CD4-positive, CD25-positive, alpha-beta regulatory T cell (primary cell): ENCODE measurements at places on chromosomes 4 and X. TPM values are rescaled to one million over a fixed set of nuclear protein-coding genes. Genes with fewer than 3 reads are reported as not detected.

DNA sequence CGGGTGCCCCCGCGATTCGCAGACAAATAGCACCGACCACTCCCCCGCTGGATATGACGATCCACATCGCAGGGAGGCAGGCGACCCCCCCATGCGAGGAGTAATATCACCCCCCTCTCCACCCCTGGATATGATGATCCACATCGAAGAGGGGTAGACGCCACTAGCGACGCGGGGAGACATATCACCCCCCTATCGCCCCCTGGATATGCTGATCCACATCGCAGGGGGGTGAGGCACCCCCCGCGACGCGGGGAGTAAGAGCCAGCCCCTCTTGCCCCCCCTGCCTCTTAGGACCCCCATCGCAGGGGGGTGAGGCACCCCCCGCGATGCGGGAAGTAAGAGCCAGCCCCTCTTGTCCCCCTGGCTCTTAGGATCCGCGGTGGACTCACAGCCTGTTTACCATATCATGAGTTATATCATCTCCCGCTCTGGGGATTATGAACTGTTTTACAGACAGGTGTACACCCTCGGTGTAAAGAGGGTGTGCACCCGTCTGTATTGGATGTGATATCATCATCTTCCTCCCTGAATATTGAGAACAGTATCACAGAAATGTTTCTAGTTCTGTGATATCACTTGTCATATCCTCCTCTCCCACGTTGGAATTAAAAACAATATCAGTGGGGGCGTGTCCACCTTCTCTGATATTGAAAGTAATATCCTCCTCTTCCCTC is 22.7 kb upstream of the DRD5 start:
- DNase-seq = no peak
- no peaks in the 10 kb centered on the region for H3K36me3 ChIP-seq
- H3K27ac ChIP-seq = no peak overlapping the region

GRCh38 chrX:38837389-38837788 is 36.1 kb downstream of the MID1IP1 start:
- DNase-seq = no peak
- H3K4me3 ChIP-seq = no peak overlapping the region
- H3K4me1 ChIP-seq = no peaks in the 10 kb centered on the region
- no peaks in the 10 kb centered on the region for H3K36me3 ChIP-seq
- no peaks in the 10 kb centered on the region for H3K27me3 ChIP-seq

DNA sequence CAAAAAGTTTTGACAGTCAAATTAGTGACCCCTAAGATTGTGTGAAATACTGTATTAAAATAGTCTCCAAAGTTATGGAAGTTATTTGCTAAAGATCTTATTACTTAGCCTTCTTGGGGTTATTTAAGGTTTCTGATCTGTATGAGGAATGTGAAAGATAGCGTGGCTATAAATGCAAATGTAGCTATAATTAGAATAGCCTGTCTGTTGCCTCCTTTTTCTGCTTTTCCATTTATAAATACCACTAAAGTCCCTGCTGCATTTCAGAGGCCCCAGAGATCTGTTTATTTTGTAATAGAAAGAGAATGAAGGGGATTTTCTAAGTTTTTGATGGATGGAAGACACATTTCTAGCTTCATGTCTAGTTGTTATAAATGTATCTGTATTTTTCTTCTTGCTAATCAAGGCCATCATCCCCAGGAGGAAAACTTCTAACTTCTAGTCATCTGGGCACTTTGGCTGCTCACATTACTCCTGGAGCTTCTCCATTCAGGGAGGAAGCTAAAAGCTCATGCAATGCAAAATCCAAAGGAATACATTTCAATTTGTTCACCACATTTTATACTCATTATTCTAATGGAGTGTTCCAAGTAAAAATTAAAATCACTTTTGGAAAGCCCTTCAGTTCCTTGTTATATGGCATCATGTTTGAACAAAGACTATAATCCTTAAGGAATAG is 73.9 kb downstream of the INTS12 start:
- DNase-seq = no peak
- peaks cover 1% of the 10 kb centered on the region for H3K27me3 ChIP-seq
- no peaks in the 10 kb centered on the region for H3K4me1 ChIP-seq
- no peak overlapping the region for H3K27ac ChIP-seq

GRCh38 chrX:154329294-154329693 is 33.7 kb downstream of the TKTL1 start:
- H3K36me3 ChIP-seq = no peaks in the 10 kb centered on the region
- no peak overlapping the region for H3K27ac ChIP-seq
- peaks cover 44% of the 10 kb centered on the region for H3K4me1 ChIP-seq

GRCh38 chr4:154164931-154165839 is 326.4 kb downstream of the DCHS2 start:
- no peaks in the 10 kb centered on the region for H3K4me1 ChIP-seq
- no peaks in the 10 kb centered on the region for H3K27me3 ChIP-seq
- no peak for DNase-seq
- H3K27ac ChIP-seq = no peak overlapping the region
- H3K36me3 ChIP-seq = no peaks in the 10 kb centered on the region

- no peaks in the 10 kb centered on the region for H3K27me3 ChIP-seq
- no peaks in the 10 kb centered on the region for H3K4me1 ChIP-seq
- no peak for DNase-seq
- no peak overlapping the region for H3K27ac ChIP-seq
Observed at GRCh38 chr4:2126309-2127043, 67.3 kb downstream of the NAT8L start.

DNA sequence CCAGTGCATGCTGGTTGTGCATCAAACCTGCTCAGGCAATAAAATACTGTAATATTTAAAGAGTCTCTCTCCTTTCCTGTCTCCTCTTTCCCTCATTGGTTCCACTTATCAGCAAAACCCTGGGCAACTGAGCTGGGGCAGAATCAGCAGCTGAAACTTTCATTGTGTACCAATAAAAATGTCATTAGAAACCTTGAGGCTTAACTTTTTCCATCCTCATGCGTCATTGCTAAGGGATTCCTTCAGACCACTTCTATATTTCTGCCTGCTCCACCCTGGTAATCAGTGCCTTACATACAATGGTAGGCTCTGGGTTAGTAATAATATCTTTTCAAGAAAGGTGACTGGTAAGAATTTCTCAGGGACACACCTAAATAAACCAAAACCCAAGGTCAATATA is 880.3 kb downstream of the RPA4 start:
- DNase-seq = no peak
- H3K27me3 ChIP-seq = no peaks in the 10 kb centered on the region
- H3K4me3 ChIP-seq = no peak overlapping the region
- no peak overlapping the region for H3K27ac ChIP-seq

DNA sequence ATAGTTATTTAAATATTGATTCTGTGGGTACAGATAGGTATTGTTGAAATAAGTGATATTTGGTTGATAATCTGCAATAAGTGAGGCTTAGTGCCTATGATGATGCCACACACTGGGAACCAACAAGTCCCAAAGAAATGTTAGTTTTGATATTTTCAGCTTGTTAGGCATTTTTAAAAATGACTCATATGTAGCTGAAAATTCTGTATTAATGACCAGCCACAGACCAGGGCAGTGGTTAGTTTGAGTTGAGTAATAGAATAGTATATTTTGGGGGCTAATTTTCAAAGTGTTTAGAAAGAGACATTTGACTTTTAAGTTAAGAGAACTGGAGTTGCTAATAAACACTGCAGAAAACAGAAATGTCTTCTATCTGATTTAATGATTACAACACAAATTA is 9.4 kb downstream of the INTU start:
- no peaks in the 10 kb centered on the region for H3K4me1 ChIP-seq
- H3K36me3 ChIP-seq = no peaks in the 10 kb centered on the region
- no peak overlapping the region for H3K4me3 ChIP-seq
- H3K27me3 ChIP-seq = no peaks in the 10 kb centered on the region
- no peak for DNase-seq

DNA sequence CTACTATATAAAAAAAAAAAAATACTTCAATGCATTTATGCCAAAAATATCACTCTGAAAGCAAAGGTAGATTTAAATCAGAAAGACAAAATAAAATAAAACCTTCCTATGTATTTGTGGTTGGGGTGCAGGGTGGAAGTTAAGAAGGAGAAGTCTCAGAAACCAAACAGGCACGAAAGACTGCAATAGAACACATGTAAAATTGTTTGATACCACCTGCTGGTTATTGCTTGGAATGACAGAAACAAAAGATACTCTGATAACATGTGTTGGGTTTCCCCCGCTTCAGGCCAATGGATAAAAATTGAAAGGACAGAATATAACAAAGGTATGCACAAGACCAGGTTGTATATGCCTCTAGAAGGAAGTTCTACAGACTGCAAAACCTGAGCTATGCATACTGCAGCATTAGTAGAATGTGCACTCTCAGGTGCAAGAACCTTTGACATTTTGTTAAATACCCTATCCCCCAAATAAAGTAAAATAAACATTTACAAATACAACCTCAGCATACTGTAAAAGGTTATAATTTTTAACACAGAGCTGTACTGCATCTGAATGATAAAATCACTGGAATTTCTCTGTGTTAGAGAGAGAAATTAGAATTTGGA is 118.8 kb downstream of the GABRA2 start:
- no peaks in the 10 kb centered on the region for H3K36me3 ChIP-seq
- H3K27me3 ChIP-seq = no peaks in the 10 kb centered on the region
- H3K4me3 ChIP-seq = no peak overlapping the region
- H3K27ac ChIP-seq = no peak overlapping the region
- DNase-seq = no peak

DNA sequence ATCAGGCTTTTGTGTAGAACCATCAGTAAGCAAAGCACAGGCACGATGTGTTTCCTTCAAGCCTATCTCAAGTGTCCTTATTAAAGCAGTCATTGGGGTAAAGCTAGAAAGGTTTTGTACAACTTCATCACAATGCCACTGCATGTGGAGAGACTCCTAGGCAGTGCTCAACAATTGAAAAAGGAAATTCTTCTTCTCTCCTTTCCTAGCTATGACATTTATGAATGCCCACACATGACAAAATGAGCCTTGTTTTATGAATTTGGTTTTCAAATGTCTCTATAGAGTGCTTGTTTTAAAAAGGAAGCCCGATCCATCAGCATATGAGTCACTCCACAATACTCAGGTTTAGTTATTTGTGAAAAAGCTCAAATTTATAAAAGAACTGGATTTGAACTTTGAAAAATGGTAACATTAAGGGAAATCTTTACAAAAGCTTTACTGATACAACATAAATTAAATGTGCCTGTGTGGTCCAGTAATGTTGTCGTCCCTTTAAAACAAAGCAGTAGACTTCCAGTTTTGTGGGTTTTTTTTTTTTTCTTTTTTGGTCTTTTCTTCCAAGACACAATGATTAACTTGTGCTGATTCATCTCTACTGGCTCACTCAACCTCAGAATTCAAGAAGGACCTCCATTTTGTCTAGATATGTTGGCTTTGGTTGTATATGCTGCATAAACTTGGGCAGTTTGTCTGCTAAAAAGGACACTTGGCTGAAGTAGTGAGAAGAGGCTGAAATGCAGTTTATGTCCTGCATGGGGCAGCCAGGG is 273.8 kb downstream of the GASK1B start:
- no peaks in the 10 kb centered on the region for H3K4me1 ChIP-seq
- no peak overlapping the region for H3K27ac ChIP-seq
- no peaks in the 10 kb centered on the region for H3K36me3 ChIP-seq

GRCh38 chr4:129481107-129481506 is 385.2 kb downstream of the C4orf33 start:
- H3K36me3 ChIP-seq = no peaks in the 10 kb centered on the region
- H3K4me1 ChIP-seq = no peaks in the 10 kb centered on the region
- no peak for DNase-seq

DNA sequence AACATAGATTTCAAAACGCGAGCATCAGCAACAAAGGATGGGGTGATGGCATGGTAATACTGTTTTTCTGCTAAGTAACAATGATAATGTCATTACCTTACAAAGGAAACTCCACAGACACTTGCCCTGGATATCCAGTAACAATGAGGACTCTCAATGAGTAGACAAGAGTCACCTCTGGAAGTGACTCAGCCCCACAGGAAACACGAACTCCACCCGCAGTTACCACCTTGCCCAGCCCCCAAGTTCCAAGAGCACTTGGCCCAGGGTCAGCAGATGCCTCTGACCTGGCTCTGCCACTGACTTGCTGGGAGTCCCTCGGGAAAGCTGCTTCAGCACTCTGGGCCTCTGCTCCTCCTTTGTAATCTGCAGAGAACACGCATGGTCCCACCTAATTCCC is 110.3 kb upstream of the MAP3K15 start:
- H3K4me3 ChIP-seq = no peak overlapping the region
- H3K27me3 ChIP-seq = no peaks in the 10 kb centered on the region
- H3K4me1 ChIP-seq = peaks cover 31% of the 10 kb centered on the region
- no peak overlapping the region for H3K27ac ChIP-seq
- DNase-seq = peak; percentile 58

DNA sequence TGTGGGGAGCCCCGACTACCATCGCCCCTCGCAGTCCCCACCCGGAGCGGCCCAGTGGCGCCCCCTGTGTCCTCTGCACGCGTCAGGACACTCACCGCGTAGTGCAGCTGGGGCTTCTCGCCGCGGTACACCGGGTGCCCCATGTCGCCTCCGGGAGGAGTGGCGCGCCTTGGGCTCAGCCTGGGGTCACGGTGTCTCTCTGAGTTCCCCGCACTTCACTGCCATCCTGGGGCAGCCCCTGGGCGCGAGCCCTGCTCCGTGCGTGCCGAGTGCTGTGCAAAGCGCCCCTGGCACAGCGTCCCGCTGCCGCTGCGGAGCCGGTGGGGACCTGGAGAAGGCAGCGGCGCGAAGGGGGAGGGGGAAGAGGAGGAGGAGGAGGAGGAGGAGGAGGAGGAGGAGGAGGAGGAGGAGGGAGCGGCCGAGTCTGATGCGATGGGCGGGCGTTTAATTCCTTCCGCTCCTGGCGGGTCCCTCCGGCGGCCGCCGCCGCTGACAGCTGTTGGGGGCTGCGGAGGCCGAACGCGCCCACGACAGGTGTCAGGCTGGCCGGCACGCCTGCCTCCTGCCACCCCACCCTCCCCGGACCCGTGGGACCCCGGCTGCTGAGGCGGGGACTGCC is 134.3 kb downstream of the AMELX start:
- peaks cover 2% of the 10 kb centered on the region for H3K27me3 ChIP-seq
- H3K4me3 ChIP-seq = no peak overlapping the region
- no peaks in the 10 kb centered on the region for H3K36me3 ChIP-seq
- H3K4me1 ChIP-seq = no peaks in the 10 kb centered on the region
- DNase-seq = no peak

DNA sequence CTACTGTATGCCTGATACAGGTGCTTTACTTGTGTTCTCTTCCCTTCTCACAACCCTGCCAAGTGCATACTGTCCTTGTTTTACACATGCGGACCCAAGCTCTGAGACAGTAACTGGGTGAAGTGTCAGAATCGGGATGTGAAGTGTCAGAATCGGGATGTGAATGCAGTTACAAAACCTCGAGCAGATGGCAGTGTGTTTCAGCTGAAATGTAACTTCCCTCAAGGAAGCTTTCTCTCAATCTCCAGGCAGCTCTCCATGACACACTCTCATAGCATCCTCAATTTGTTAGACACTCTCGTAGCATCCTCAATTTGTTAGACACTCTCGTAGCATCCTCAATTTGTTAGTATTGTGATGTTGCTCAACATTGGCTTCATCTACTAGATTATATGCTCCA is 1.1 kb upstream of the HPSE start:
- DNase-seq = no peak
- H3K27ac ChIP-seq = no peak overlapping the region
- H3K36me3 ChIP-seq = no peaks in the 10 kb centered on the region
- H3K4me1 ChIP-seq = peaks cover 32% of the 10 kb centered on the region

- H3K27ac ChIP-seq = no peak overlapping the region
- H3K4me1 ChIP-seq = no peaks in the 10 kb centered on the region
- no peak for DNase-seq
- H3K4me3 ChIP-seq = no peak overlapping the region
- no peaks in the 10 kb centered on the region for H3K27me3 ChIP-seq
Observed at GRCh38 chrX:37712458-37712857, 26.9 kb downstream of the XK start.

NOX1 gene
- not detected for total RNA-seq

F11 gene
- not detected for total RNA-seq

VSIG4 gene
- total RNA-seq = not detected

RGN gene
- total RNA-seq = not detected

CLGN gene
- not detected for total RNA-seq

XPNPEP2 gene
- total RNA-seq = 0.99 TPM
